ENCODE measurements at places on chromosomes 2 and 18.

GRCh38 chr18:35041815-35042387 is 688 bp downstream of the MAPRE2 start:
- DNase-seq: no peak

GRCh38 chr2:10188729-10189305 is 66.3 kb downstream of the RRM2 start:
- no peak for DNase-seq

GRCh38 chr18:55390898-55391297 is 197.1 kb downstream of the TCF4 start:
- DNase-seq: no peak

GRCh38 chr18:68564351-68564750 is 150.6 kb downstream of the TMX3 start:
- DNase-seq: no peak

DNA sequence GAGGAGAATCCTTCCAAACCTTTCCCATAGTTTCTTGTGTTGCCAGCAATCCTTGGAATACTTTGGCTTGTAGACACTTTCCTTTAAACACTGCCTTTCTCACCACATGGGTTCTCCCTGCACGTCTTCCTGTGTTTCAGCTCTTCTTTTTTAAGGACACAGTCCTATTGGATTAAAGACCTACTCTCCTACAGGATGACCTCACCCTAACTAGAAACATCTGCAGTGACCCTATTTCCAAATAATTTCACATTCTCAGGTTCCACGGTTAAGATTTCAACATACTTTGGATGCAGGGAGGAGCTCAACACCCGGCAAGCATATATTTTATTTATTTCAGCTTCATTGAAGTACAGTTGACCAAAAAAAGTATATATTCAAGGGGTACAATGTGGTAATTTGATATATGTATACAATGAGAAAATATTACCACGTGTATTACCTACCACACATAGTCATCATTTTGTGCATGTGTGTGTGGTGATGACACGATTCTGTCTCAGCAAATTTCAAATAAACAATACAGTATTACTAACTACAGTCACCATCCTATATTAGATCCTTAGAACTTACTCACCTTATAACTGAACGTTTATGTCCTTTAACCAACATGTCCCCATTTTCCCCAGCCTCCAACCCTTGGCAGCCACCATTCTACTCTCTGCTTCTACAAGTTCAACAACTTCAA is 745.0 kb downstream of the CBLN2 start:
- no peak for DNase-seq

GRCh38 chr2:102826904-102827303 is 65.1 kb downstream of the TMEM182 start:
- DNase-seq: no peak

DNA sequence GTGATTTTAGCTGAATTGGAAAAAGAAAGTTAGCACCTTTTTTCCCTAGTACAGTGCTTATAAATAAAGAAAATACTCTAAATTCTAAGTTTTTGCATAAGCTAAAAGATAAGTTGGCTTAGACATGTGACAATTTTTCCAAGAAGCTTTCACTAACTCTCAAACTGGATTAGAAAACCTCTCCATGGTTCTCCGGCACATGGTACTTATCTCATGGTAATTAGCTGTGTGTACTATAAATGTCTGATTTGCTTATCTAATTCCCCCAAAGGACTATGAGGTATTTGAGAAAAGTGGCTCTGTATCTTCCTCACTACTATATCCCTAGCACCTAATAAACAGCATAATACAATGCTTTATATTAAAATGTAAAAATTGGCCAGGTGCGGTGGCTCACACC is 71.1 kb downstream of the ROCK1 start:
- no peak for DNase-seq

GRCh38 chr2:210753386-210753785 is 197.0 kb downstream of the CPS1 start:
- DNase-seq: no peak

DNA sequence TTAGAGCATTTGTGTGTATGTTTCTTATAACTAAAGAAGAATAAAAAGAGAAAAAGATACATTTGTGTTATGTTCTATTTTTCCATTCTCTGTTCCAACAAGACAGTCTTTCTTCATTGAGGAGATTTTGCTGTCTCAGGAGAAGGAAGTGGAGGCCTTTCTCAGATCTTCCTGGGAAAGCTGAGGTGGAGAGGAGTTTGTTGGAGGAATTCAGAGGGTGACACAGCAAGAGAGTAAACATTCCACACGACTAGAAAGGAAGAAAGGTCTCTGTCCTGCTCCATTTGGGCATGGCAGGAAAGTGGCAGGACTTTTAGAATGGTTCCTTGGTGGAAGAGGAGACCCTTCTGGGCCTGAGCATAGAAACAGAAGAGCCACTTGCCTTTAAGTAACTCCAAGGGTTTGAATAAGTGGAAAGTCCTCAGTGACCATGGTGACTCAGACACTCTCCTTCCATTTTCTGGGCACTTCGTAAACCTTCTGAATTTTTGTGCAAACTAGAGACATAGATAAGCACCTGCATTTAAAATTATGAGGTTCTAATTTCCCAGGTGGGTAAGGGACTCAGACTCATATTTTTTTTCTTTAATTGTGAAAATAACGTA is 52.3 kb upstream of the COL5A2 start:
- DNase-seq: no peak

DNA sequence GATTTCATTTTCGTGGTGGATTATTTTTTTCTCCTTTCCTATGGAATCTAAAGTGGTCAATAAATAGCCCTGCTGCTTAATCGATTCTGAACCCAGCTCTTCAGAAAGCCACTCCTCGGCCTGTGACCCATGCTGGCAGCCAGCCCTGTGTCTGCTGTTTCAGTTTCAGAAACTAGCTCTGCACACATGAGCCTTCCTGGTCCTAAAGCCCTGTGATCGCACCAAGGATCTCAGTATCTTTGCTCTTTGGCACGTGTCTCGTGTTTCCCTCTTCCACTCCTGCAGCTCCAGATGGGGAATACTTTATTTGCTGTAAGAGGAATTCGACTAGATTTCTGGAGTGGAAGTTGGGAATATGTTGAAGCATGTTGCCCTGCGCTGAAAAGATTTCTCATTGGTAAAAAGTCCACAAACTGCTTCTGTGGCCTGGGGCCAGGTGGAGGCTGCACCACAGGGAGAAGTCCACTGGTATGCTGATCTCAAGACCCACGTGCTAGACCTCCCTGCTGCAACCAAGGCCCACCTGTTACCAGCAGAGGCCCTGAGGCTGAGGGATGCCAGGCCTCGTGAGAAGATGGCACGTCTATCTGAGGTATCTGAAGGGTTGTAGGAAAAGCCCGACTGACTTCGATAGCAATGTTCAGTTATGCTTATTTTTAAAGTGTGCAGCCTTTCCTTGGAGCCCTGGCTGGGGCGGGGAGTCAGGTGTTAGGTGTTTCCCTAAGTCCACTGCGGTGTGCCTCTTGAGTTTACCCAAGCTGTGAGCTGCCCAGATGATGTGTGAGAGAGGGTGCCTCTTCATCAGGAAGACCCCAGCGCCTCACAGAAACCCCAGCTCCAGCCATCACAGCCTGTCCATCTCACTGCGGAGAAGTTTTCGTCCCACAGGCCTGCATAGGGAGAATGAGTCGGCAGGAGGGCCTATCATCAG is 33.6 kb upstream of the CELF4 start:
- no peak for DNase-seq

DNA sequence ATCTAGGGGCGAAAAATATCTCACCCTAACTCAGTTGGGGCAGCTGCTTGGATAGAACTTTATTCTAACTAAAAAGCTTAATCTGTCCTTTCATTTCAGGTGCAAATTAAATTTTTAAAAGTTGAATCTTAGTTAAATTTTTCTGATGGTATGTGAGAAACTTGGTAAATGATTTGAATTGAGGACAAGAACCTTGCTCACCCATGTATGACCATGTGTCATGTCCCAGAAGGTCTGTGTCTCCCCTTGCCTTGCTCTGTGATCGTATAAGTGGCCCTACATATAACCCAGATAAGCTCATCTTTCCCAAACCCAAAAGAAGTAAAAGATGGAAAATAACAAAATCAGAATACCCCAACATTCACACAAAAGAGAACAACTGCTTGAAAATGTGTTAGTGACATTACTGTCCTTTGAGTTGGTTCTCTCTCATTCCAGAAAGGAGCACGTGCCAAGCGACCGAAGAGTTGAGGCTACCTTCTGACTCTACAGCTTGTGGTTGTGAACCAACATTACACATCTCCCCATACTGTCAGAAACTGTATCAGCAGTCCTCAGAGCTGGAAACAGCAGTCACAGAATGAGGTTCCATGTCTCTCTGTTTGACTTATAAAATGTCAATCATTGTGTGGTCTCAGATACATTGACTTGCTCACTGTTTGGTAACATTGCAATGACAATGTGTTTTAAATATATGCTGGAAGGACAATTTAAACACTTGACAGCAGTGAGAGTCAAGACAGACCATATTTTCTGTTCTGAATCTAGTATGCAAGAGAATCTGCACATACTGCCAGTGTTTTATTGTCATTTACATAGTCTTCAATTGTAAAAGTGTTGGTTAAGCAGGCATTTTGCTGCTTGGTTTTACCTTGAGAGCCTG is 46.3 kb upstream of the TANK start:
- DNase-seq: no peak

DNA sequence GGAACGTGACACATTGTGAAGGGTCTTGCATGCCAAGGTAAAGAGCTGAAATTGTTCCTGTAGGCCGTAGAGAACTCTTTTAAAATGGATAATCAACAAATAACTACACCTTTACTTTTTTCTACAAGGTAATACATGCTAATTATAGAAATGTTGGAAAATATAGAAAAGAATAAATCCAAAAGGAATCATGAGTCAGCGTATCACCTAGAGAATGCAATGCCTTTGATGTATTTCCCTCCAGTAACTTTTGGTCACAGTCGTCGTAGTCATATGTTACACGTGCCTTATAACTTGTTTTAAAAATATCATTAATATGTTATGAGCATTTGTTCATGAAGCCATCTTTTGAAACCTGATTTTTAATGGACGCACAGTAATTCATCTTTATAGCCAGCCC is 100.6 kb downstream of the LIPG start:
- DNase-seq: no peak

- no peak for DNase-seq
Measured at GRCh38 chr2:99106913-99107312, 34.6 kb upstream of the C2orf15 start.

GRCh38 chr2:3040496-3041140 is 337.0 kb downstream of the EIPR1 start:
- DNase-seq: no peak

DNA sequence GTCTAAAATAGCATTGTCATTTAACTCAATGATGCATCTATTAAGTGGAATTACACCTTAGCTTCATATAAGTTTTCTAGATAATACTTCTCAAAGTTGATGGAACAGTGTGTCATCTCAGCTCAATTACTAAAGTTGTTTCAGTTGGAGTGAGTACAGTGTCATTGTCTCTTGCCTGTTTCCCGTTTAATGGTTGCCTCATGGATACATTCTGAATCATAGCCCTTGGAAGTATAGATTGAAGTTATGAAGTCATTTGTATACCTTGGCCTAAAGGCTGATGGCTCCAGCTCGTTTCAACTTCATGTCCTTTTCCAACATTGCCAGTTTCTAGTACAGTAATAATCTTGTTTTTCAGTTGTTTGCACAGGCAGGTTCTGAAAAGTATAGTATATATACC is 130.5 kb upstream of the NOSTRIN start:
- DNase-seq: no peak

DNA sequence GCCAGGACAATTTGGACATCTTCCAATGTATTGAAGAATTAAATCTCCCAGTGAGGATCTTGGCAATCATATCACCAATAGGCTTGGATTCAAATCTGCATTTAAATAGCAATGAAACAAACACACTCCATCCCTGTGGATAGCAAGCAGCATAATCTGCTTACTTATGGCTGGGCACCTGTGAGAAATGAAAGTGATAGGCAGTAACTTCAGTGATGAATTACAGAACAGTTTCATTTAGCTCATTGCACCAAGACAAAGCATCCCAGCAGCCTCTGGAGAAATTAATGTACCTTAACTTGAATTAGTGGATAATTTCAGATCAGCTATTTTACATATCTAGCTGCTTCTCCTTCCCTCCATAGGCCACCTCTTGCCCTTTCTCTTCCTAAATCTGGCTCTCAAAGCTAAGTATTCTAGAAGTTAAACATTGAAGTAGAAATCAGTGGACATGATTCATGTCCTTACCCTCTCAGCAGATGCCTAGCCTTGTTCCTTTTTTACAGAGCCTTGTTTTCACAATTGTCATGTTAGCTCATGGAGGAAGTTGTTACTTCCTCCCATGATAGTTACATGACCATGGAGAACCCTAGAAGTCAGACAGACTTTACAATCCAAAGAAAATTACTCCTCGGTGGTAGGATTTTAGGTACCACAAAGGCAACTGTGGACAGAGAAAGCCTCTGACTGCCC is 88.5 kb upstream of the TACR1 start:
- DNase-seq: no peak

DNA sequence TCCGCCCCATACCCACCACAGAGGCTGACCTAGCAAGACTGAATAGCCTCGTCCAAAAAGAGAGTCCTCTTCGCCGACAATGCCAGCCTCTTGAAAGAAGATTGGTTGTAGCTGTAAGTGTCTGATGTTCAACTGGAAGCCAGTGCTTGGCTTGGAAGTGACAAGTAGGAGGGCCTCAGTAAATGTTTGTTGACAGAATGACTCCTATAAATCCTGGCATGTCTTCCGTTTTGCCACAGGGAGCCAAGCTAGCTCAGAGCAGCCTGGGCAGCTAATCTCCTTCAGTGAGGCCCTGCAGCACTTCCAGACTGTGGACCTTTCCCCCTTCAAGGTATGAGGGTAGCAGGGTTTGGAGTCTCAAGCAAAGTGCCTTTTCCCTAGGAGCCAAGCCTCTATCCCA is 14.9 kb downstream of the ELMOD3 start:
- no peak for DNase-seq

DNA sequence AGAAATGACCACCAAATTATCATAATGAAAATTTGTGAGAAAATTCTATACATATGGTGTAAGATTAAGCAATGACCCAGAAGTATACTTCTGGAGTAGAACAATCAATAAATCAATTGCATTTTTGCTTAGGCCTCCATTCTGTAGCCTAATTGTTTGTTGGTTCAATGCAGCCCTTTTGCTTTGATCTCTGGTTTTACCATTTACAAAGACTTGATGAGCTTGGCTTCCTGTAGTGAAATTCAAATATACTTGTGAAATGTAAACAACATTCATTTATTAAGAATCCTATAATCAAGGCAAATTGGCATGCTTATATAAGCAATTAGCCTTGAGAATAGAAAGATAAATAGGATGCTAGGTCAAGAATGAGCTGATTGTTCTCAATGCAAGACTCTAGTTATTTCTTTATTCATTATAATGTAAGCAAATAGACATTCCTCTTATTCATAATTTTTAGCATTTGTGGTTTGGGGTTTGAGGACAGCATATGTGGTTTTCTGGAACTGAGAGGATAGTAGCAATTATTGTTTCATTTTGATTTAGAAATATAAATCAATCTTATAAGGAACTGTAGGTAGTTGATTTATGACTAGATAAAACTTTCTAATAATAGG is 9.7 kb downstream of the FMNL2 start:
- no peak for DNase-seq

- no peak for DNase-seq
Measured at GRCh38 chr2:233026198-233026813, 6.2 kb upstream of the NEU2 start.
